H4 (cell line): ENCODE measurements at places on chromosomes 3 and 15. TPM values are rescaled to one million over a fixed set of nuclear protein-coding genes. Genes with fewer than 3 reads are reported as not detected.

The RBMS3 gene
- 6.5 and 13.0 TPM in 2 replicates for total RNA-seq

- DNase-seq = no peak
Measured at GRCh38 chr3:133268726-133269134, 131.1 kb upstream of the BFSP2 start.

DNA sequence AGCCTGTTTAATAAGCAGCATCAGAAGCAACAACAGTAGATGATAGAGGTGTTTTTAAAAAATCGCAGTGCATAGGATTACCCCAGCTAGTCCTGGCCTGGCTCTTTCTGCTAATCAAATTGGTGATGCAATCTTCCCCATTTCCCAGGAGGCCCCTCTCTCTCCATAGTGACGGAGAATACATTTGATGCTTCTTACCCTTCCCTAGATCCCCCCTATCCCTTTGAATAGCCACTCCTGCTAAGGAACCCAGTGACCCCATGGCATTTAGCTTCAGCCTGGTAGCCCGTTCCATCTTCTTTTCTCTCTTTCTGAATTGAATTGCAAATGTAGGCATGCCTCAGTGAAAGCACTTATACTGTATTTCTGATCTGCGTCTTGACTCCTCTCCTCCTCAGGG lies 223.6 kb upstream of the GAP43 start:
- no peak for DNase-seq

- no peak for DNase-seq
Measured at GRCh38 chr3:4508048-4508981, 15.2 kb downstream of the ITPR1 start.
